Astrocyte of the spinal cord (primary cell): ENCODE measurements at places on chromosomes 1 and 21.
A peak's percentile ranks its signal among the peaks of the same experiment; 100 is the strongest.

- peak; percentile 97 for DNase-seq
Observed at GRCh38 chr1:16164213-16165072, 8.6 kb upstream of the EPHA2 start.

DNA sequence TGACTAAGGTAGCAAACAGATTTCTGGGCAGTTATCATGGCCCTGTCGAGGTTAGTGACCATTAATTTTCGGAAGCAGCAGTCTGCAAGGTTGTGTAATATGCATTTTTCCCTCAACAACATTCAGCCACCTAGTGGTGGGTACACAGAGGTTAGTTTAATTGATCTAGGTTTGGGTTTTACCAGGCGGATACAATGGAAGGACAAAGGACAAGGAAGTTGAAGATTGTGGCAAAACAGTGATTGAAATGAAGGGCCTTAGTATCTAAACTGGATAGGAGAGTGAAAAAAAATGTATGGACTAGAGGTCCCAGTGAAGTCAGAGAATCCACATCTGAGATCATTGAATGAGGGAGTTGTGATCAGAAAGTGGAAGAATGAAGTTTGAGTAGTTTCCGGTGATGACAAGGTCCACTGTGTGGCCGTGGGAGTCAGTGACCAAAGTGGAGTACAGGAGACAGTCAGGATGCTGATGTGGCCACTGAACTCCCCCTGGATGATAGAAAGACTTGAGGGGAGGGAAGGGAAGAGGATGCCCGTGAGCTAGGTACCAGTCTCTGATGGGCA is 2.8 kb downstream of the ARMH1 start:
- DNase-seq: peak; percentile 41

DNA sequence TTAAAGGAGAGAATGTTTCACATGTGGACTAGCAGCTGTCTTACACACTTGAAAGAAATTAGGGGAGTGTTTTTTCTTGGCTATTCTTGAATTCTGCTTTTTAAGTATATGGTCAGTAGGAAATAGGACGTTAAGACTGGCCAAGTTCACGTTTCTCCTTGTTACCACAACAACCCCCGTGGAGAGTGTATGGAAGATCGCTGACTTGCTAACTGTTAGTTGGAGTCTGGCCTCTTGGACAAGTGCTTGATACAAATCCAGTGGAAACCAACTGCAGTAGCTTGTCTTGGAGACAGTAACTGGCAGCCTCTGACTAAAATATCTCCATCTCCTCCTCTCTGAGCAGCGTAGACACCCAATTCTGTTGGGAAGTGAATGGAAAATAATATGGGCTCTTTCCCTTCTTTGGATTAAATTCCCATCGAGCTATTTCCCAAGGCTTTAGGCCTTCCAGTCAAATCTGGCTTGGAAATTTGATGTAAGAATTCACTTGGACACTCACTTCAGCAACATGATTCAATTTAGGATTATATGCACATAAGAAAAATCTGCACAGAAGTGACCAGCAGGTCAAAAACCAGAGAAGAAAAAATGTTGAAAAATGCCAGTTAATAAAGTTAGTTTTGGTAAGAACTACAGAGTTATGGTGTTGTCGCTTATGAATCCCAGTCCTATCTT is 3.6 kb upstream of the NFIA start:
- peak; percentile 46 for DNase-seq

- DNase-seq: no peak
Observed at GRCh38 chr1:3550511-3551289, 60.6 kb downstream of the MEGF6 start.

GRCh38 chr21:22961258-22961657 is 1963.0 kb downstream of the NCAM2 start:
- DNase-seq: no peak

GRCh38 chr1:154729031-154729442 is 121.1 kb upstream of the ADAR start:
- DNase-seq: peak; percentile 48

- peak; percentile 96 for DNase-seq
Observed at GRCh38 chr1:79323239-79324025, 316.9 kb upstream of the ADGRL4 start.

GRCh38 chr1:54926970-54927369 is 40.0 kb upstream of the DHCR24 start:
- DNase-seq: no peak

- DNase-seq: no peak
Observed at GRCh38 chr1:6923955-6924881, 139.0 kb downstream of the CAMTA1 start.

GRCh38 chr1:109981004-109981335 is 3.6 kb upstream of the AHCYL1 start:
- DNase-seq: no peak

DNA sequence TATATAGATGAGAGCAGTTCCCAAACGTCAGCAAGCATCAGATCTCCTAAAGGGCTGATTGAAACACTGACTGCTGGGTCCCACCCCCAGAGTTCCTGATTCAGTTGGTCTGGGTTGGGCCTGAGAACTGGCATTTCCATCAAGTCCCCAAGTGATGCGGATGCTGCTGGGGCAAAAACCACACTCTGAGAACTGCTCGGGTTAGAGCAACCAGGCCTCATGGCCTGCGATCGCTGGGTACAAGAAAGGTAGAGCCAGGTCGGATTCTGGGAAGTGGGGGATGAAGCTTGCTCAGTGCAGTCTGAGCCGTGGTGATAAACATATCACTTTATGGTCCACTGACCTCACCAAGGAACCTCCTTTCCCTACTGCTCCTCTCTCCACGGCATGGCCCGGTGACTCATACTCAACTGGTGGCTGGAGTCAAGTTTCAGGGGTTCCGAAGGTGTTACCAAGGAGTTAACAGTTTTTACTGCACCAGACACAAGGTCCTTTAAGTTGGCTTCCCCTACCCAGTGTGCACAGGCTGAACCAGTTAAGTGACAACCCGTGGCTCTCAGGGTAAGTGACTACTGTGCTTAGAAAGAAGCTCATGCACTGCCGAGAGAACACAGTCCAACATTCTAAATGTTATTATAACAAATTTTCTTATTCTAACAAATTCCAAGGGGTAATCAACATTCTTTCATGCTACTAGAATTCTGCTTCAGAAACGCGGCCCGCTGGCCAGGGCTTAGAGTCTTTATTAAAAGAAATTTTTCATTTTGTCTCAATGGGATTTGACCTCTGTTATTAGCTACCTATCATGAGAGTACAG is 153.5 kb downstream of the TGFBR3 start:
- peak; percentile 85 for DNase-seq
